ENCODE measurements at places on chromosomes 5 and 9.

GRCh38 chr5:73256862-73257261, 83.9 kb downstream of the TMEM174 start:
- no peak overlapping the region for H3K4me3 ChIP-seq
- peaks cover 40% of the 10 kb centered on the region for H3K27me3 ChIP-seq
- no peaks in the 10 kb centered on the region for H3K4me1 ChIP-seq
- H3K36me3 ChIP-seq = no peaks in the 10 kb centered on the region
- H3K27ac ChIP-seq = no peak overlapping the region

GRCh38 chr5:142400415-142400814, 75.6 kb upstream of the SPRY4 start:
- no peak overlapping the region for H3K27ac ChIP-seq
- no peak overlapping the region for H3K4me3 ChIP-seq
- H3K36me3 ChIP-seq = no peaks in the 10 kb centered on the region
- DNase-seq = no peak

GRCh38 chr5:141366016-141366896, 2.3 kb downstream of the PCDHGA5 start:
- no peak overlapping the region for H3K4me3 ChIP-seq
- DNase-seq = no peak
- no peaks in the 10 kb centered on the region for H3K4me1 ChIP-seq

- H3K36me3 ChIP-seq = no peaks in the 10 kb centered on the region
- H3K4me1 ChIP-seq = no peaks in the 10 kb centered on the region
- no peak overlapping the region for H3K4me3 ChIP-seq
- DNase-seq = no peak
- H3K27me3 ChIP-seq = no peaks in the 10 kb centered on the region
- no peak overlapping the region for H3K27ac ChIP-seq
These were observed 532.4 kb downstream of the ANXA1 start for GRCh38 chr9:73683862-73684591.

GRCh38 chr5:130496215-130496614, 592.0 kb downstream of the CHSY3 start:
- H3K27me3 ChIP-seq = no peaks in the 10 kb centered on the region
- no peaks in the 10 kb centered on the region for H3K36me3 ChIP-seq
- H3K27ac ChIP-seq = no peak overlapping the region
- no peak overlapping the region for H3K4me3 ChIP-seq
- DNase-seq = no peak

- no peak overlapping the region for H3K27ac ChIP-seq
- H3K4me3 ChIP-seq = no peak overlapping the region
- peak; percentile 21 for DNase-seq
- peaks cover 15% of the 10 kb centered on the region for H3K4me1 ChIP-seq
- no peaks in the 10 kb centered on the region for H3K36me3 ChIP-seq
These were observed 67.4 kb upstream of the TBC1D9B start for GRCh38 chr5:179974946-179975712.

DNA sequence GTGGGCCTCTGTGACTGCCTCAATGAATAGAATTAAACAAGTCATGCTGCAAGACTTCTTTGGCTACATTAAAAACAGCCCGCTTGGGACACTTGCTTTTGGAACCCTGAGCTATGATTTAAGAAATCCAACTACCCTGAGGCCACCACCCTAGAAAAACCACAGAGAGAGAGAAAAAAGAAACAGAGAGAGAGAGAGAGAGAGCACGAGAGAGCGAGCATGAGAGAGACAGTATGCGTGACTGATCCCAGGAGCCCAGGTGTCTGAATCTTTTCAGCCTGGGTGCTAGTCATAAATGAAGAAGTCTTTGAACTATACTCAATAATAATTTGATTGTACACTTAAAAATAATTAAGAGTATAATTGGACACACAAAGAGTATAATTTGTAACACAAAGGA, 123.1 kb upstream of the FREM1 start:
- H3K4me3 ChIP-seq = no peak overlapping the region
- no peak for DNase-seq
- H3K27ac ChIP-seq = no peak overlapping the region
- H3K36me3 ChIP-seq = no peaks in the 10 kb centered on the region

DNA sequence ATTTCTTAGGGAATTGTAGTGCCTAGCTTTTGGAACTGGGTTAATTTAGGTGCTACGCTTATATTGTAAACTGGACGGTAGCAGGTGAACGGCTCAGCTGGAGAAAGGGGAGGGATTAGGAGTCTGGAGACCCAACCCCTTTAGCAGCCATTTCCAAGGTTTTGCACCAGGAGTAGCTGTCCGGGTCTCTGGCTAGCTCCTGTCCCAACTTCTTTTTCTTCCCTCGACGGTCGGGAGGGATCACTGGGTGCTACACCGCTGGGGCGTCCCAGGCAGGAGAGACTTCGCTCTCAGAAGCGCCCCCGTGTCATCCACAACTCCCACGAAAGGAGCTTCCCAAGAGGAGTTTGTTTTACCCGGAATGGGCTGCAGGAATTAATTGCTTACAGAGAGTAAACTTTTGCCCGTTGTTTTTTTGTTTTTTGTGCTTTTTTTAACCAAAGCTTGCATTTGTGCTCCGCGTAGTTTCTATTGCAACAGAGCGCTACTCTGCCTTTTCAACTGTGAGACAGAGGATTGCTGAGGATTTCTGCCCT, 1640.9 kb upstream of the C9orf72 start:
- no peak overlapping the region for H3K27ac ChIP-seq
- DNase-seq = no peak
- H3K36me3 ChIP-seq = no peaks in the 10 kb centered on the region
- peaks cover 14% of the 10 kb centered on the region for H3K4me1 ChIP-seq
- H3K4me3 ChIP-seq = no peak overlapping the region

GRCh38 chr5:66906021-66906420, 290.6 kb downstream of the CD180 start:
- H3K4me3 ChIP-seq = no peak overlapping the region
- no peaks in the 10 kb centered on the region for H3K27me3 ChIP-seq
- H3K36me3 ChIP-seq = no peaks in the 10 kb centered on the region
- peaks cover 3% of the 10 kb centered on the region for H3K4me1 ChIP-seq
- H3K27ac ChIP-seq = no peak overlapping the region

- no peaks in the 10 kb centered on the region for H3K36me3 ChIP-seq
- no peak for DNase-seq
- no peaks in the 10 kb centered on the region for H3K27me3 ChIP-seq
- no peak overlapping the region for H3K4me3 ChIP-seq
- H3K27ac ChIP-seq = no peak overlapping the region
These were observed 117.5 kb downstream of the SLC1A3 start for GRCh38 chr5:36723912-36724311.

Data from heart right ventricle (tissue), 16 donors.